ENCODE measurements at places on chromosomes 7 and 10. TPM values are rescaled to one million over a fixed set of nuclear protein-coding genes. Genes with fewer than 3 reads are reported as not detected.

LIPJ gene
- not detected for polyA plus RNA-seq

GATA3 gene
- polyA plus RNA-seq: 0.18 TPM

OPTN gene
- 38.4 TPM for polyA plus RNA-seq

ENTPD1 gene
- 3.7 TPM for polyA plus RNA-seq

TDRD1 gene
- polyA plus RNA-seq: 0.05 TPM

CYP3A7 gene
- polyA plus RNA-seq: not detected
